D721Med (cell line): ENCODE measurements at places on chromosomes 3 and 15.

DNA sequence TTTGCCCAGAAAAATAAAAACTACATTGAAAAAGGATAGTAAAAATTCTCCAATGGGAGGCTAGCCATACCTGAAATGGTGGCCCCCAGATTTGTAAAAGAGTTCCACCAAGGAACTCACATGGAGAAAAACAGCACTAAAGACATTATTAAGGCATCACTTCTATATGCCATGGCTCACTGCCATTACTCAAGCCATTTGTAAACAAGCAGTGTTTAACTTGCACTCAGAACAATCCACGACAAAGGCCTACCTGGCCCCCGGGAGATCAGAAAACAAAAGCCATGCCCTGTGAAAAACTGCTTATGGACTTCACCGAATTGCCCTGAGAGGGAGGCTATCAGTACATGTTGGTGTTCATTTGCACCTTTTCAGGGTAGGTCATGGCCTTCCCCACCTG lies 19.6 kb downstream of the CCR8 start:
- DNase-seq = no peak

DNA sequence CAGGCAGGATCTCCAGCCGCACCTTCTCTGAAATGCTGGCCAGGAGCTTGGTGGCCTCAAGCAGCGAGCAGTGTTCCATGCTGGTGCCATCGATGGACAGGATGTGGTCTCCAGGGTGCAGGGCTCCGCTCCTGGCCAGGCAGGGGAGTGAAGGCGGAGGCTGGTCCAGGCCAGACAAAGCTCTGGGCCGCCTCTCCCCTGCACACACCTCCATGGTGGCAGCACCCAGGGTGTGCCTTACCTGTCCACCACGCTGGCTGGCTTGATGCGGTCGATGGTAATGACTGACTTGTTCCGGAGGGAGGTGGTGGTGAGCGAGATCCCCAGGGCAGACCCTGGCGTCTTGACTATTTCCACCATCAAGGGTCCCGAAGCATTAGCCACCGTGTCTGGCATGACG lies 20.0 kb downstream of the GRIP2 start:
- DNase-seq = no peak

- no peak for DNase-seq
These were observed 53.3 kb upstream of the CMSS1 start for GRCh38 chr3:99764377-99764776.

- no peak for DNase-seq
These were observed 293.8 kb downstream of the MEX3B start for GRCh38 chr15:81751816-81752545.

GRCh38 chr3:46864061-46864881 lies 1.0 kb upstream of the MYL3 start:
- DNase-seq = no peak

DNA sequence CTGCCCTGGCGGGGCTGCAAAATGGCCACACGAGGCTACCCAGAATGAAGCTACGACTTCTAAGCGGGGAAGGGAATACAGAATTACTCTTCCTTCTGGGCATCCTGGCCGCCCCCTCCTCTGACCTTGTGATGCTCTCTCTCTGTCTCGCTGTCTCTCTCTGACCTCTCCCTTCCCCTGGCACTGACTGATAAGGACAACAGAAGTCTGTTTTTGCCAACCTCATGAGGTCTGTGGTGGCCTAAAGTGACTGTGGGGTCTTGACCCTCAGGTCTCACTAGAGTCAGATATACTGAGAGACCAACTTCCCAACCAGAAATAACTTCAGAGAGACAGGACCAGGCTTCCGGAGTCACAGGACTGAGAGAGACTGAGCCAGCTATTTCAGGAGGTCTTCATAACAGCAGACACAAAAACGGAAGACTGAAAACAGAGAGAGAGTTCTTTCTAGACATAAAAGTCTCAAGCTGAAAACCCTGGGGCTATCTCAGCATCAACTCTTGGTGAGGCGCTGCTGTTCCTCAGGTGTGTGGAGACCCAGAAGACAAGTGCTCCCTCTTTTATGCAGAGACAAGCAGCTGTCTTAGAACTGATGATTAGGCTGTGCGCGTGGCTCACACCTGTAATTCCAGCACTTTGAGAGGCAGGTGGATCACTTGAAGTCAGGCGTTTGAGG lies 38.2 kb upstream of the CFAP161 start:
- DNase-seq = no peak

- no peak for DNase-seq
These were observed 57.0 kb upstream of the NR2F2 start for GRCh38 chr15:96273317-96274086.

- no peak for DNase-seq
These were observed 17.1 kb downstream of the BLOC1S6 start for GRCh38 chr15:45604326-45604725.

DNA sequence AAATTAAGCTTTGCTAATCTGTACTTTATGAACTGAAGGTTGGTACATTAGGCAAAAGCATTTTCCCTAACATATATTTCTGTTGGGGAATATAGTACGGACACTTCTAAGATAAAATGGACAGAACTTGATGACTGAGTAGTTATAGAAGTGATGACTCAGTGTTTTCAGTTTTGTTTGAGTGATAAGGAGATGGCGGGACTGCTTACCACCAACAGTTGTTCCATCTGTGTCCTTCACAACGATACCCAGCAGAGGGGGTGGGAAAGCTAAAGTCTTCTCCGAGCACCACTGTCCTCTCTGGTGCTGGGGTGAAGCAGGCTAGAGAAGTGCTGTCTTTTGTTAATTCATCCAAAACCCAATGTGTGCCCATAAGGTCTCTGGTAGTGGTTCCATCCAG lies 195.8 kb downstream of the CD47 start:
- no peak for DNase-seq

- DNase-seq = no peak
These were observed 253.3 kb downstream of the TBC1D5 start for GRCh38 chr3:17489139-17489538.

GRCh38 chr3:1380926-1381646 lies 288.3 kb downstream of the CNTN6 start:
- DNase-seq = no peak

- DNase-seq = no peak
These were observed 6.9 kb upstream of the IL16 start for GRCh38 chr15:81189583-81190283.

GRCh38 chr3:15659254-15659975 lies 57.9 kb downstream of the BTD start:
- DNase-seq = no peak

DNA sequence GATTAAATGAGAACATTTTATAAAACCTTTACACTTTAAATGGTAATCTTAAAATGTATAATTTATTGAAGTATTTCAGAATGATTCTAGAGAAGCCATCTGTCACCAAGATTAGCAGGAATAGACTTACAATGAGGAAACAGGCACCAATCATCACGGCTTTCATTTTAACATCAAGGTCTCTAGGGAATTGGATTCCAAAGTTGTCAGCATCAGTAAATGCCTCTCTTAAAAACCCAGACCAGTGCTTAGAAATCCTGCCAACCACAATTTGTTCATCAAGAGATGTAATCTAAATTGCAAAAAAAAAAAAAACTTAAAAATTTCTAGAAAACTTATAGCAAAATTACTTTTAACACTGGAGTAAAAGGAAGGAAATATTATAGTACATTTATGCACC lies 20.3 kb downstream of the PLSCR2 start:
- no peak for DNase-seq

GRCh38 chr15:60937278-60937677 lies 291.8 kb downstream of the RORA start:
- DNase-seq = no peak
